Inflammatory macrophage (primary cell): ENCODE measurements at places on chromosomes 12 and 14.

DNA sequence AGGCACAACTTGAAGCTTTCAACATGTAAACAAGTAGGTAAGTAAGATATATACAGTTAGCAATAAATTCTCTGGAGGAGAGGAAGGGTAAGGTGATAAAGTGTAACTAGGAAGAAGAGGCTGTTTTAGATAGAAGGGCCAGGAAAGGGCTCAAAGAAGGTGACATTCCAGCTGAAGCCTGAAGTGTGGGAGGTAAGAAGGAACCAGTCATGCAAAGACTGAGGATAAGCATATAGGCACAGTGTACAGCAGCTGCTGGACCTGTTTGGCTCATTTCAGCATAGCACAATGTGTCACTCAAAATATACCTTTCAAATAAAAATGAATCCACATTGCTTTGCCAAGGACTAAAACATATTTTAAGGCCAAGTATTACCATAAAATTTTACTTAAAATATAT, 28.6 kb upstream of the ARL1 start:
- no peak for DNase-seq

DNA sequence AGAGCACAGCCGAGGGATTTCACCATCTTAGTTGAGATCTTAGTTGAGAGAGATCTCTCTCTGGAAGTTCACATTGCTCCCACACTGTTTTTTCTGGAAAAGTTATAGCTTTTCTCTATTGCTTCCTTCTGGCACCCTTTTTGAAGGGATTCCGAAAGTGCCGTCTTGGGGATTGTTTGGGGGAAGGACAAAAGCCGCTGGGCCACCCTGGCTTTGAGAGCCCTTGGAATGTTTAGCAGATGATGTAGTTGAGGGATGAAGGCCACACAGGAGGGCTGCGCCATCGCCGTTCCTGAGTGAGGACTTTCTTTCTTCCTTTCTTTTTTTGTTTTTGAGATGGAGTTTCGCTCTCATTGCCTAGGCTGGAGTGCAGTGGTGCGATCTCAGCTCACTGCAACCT, 17.7 kb downstream of the PLEKHG3 start:
- DNase-seq = no peak

DNA sequence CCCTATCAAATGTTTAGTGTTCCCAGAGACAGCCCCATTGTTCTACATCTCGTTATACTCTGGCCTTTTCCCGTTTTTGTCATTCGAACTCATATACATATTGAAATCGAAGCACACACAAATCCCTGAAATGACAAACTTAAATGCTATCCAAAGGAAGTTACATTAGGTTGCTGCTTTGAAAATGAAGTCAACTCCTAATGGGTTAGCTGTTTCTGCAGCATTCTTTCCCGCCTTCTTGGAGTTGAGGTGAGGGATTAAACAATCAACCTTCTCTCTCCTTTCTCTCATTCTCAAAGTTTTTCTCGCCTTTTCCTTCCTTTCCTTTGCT, 642 bp upstream of the PHC1 start:
- no peak for DNase-seq

DNA sequence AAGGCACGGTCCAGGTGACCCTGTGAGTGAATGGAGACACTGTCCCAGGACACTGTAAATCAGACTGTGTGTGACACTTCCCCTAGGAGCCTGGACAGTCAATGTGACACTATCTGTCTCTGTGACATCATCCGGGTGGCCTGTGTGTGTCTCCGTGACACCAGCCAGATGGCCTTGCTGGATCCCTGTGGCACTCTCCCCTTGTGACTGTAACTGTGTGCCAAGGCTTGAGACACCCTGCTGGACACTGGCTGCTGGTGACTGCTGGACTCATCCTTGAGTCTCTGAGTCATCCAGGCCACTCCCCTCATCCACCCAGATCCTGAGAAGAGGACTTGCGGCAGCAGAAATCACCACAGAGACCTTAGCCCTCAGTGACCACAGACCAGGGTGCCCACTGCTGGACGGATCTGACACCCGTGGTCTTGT, 51.6 kb downstream of the MVK start:
- peak; percentile 61 for DNase-seq

DNA sequence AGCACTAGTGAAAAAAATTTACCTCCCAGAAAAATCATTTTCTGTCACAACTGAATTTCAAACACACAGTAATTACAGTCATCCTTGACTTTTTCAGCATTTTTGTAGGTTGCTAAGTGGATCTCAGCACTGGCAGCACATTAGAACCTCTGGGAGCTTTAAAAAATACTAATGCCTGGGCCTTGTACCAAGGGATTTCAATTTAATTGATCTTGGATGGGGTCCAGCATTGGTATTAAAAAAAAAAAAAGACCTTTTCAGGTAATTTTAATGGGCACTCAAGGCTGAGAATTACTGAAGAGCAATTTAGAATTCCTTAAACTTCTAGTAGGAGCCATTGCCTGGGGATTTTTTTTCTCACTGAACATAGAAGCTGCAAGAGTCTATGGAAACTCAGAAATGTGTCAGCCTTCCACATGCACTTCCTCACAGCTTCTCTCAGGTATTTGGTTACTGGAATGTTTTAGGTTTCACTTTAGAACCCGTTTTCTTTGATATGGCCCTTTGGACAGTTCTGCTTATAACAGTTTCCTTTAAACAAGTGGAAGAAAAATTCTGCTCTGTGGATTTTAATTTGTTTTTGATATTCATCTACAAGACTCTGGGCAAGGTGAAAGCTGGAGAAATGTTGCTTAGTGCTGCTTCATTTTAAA, 88.5 kb upstream of the DACT1 start:
- DNase-seq = no peak

DNA sequence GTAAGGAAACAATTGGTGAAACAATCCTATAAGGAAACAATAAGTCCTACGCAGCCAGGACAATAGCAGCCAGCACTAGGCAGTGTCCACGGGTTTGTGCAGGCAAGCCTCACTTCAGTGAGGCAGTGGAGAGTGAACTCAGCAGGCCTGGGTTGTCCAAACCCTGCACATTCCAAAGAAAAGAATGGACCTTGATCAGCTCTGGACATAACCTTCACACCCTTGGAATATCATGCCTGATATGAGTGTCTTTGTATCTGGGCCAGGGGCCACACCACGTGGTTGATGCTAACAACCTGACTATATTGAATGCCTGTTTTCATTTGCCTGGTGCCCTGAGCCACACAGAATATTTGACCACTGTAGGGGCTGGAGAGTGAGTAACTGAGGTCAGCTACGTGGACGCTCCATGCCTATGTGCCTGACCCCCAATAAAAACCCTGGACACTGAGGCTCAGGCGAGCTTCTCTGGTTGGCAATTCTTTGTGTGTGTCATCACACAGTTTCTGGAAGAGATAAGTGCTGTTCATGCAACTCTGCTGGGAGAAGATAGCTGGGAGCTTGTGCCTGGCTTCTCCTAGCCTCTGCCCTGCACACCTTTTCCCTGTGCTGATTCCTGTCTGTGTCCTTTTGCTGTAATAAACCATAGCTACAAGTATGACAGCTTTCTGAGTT, 81.4 kb upstream of the NCOR2 start:
- no peak for DNase-seq

GRCh38 chr14:32607399-32607798, 278.3 kb downstream of the AKAP6 start:
- no peak for DNase-seq
